ENCODE measurements at places on chromosomes 3 and 15. TPM values are rescaled to one million over a fixed set of nuclear protein-coding genes. Genes with fewer than 3 reads are reported as not detected.

The SKOR1 gene
- polyA plus RNA-seq: 20.1 TPM

The RGMA gene
- polyA plus RNA-seq: 356 TPM

DNA sequence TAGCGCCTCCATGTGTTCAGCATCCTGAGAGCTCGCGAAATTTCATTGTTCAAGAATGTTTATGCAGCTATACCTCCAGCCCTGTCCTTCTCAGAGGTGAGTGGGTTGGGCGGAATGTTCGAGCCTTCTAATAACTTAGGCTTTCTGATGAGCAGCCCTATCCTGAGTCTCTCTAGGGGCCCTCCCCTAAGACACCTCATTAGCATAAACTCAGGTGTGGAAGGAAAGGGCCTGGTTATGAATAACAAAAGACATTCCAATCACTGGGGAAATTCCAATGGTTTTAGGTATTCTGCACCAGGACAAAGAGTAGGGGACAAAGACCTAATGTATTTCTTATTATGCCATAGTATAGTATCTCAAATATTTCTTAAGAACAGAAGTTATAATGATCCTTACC is 138.1 kb upstream of the PDZRN3 start:
- no peak for DNase-seq

- DNase-seq: no peak
Measured at GRCh38 chr15:33720952-33721351, 247.3 kb upstream of the CHRM5 start.

DNA sequence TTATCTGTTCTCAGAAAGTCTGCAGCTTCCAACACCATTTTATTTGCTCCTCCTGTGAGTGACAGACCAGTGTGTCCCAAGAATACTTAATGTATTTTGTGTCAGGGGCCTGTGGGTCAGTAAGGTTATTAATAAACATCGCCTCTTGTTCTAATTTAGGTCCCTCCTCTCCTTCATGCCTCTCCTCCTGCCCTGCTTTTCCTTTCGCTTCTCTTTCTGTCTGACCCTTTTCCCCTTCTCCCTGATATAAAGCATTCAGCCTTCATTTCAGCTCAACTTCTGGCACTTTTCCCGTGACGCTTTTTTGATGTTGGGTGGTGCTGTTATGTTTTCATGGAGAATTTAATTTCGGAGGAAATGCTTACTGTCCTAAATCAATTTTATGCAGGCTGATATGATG is 29.7 kb upstream of the NR2F2 start:
- DNase-seq: no peak

The POLQ gene
- polyA plus RNA-seq: 2.6 TPM

DNA sequence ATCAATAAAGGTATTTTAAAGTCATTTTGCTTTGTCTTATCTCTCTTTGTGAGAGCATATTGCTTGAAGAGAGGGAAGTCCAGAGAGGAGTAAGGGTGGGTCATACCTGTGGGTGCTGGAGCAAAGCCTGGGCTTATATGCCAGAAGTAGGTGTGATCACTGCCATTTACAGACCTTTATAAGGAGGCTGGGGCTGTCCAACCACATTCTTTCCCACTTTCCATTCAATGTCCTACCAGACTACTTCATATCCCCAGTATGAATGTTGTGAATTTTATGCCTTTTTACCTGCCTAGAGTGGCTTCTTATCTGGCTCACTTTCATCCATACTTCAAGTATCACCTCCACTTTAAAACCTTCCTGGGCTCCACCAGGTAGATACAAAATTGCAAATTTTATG is 39.4 kb upstream of the ST6GAL1 start:
- no peak for DNase-seq

DNA sequence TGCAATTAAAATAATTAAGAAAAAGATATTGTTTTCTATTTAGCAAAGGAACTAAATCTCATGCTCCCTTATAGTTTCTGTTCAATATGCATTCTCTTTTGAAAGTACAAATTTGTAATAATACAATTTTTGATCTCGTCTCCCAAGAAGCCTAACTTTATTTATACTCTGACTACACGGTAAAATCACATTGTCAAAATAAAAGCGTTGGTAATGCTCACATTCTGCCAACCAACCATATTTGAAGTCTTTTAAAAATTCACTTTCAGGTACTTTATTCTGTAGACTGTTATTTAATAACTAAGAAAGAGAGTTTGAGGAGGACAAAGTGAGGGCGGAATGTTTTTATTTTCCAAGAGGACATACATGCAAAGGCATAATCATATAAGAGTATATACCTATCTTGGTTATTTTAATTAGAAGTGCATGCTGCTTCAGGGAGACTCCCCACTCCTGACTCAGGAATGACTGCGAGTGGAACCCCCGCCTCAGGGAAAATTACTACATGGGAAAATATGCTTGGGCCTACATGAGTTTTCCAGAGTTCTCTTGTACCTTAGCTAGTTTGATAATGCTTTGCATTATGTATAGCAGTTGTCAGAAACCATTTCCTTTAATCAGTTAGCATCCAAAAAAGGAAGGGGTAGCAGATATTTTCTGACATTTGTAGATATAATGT is 19.3 kb downstream of the MBNL1 start:
- no peak for DNase-seq

- no peak for DNase-seq
Measured at GRCh38 chr15:51697163-51697562, 15.9 kb downstream of the SCG3 start.

DNA sequence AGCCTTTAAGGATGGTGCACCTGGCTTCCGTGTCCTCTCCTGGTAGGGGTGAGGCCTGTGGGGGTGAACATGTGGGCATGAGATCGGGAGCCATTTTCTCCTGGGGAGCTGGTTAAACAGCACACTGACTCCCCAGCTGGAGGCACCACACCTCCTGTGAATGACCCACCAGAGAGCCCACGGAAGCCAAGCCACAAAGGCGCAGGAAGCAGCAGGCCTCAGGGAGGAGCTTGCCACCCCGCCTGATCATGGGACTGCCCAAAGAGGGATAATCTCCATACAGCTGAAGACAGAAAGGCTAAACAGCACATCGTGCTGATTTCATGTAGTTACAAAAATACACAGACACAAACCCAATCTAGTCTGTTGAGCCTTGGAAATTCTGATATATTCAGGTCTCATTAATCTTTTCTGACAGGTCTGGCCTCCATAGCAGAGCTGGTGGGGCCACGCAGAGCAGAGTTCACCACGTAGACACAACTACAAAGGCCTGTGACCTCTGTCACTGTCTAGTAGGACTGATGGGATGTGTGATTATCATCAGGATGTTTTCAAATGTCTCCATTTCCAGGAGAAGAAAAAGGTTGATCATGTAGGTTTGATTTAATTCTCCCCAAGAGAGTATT is 75.2 kb downstream of the DUT start:
- no peak for DNase-seq

GRCh38 chr3:37558580-37558979 is 303.1 kb upstream of the CTDSPL start:
- no peak for DNase-seq

- no peak for DNase-seq
Measured at GRCh38 chr15:49989498-49989897, 129.5 kb downstream of the ATP8B4 start.

GRCh38 chr15:44537735-44538240 is 841 bp downstream of the EIF3J start:
- DNase-seq: no peak

GRCh38 chr3:73055583-73055982 is 5.9 kb upstream of the EBLN2 start:
- DNase-seq: no peak

GRCh38 chr3:9168241-9168741 is 81.2 kb downstream of the SRGAP3 start:
- no peak for DNase-seq

DNA sequence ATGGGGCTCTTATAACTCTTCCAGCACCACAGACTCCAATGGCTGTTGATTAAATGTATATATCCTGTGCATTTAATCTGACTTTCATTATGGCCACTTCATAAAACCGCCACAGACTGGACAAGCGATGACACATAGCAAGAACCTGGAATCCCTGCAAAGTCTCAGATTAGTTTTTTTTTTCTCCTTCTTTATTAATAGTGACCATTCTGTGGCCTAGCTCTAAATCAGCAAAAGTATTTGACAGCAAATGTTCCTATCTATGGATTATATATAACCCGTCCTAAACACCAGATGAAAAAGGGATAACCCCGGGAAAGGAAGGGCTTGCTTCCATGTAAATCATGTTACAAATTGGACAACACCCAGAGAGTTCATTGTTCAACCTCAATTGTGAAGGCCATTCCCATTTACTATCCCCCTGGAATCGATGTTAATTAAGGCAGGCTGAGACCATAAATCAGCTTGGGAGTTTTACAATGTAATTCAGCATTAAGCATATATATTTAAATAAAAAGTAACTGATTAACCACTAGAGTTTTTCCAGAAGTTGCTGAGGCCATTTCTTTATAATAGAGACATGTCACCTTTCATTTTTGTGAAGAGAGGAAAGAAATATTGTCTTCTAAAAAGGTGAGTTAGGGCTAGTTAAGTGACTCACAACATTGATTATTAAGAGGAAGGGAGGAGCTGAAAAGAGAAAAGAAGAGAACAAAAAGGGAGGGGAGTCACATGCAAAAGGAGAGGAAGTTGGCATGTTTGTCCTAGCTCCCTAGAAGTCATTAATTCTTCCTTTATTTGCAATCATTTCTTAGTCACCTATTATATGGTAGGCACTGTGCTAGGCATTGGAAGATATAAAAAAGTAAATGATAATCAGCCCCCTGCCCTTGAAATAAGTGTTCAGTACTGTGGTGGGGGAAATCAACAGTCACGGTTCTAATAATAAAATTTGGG is 26.2 kb downstream of the ALDH1A2 start:
- DNase-seq: no peak

GRCh38 chr3:90241481-90241880 is 1134.1 kb downstream of the EPHA3 start:
- DNase-seq: no peak

- DNase-seq: no peak
Measured at GRCh38 chr15:33369941-33370622, 59.3 kb downstream of the RYR3 start.

DNA sequence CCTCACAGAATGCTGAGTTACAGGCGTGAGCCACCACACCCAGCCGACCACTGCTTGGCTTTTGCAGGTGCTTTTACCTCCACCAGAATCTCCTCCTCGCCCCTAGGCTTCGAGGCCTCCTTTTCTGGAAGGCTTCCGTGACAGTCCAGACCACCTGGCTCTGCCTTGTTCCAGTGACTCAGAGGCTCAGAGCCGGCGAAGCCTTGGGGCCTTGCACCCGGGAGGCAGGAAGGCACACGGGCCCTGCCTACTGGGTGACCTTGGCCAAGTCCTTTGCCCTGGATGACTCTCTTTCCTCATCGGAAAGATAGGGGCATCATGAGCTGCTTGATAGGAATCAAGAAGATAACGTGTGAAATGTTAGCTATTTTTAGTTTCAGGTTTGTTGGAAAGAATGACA is 31.3 kb upstream of the FURIN start:
- no peak for DNase-seq

The CACNA1D gene
- 29.6 TPM for polyA plus RNA-seq

The C3orf62 gene
- 12.6 TPM for polyA plus RNA-seq

The MUC13 gene
- not detected for polyA plus RNA-seq

DNA sequence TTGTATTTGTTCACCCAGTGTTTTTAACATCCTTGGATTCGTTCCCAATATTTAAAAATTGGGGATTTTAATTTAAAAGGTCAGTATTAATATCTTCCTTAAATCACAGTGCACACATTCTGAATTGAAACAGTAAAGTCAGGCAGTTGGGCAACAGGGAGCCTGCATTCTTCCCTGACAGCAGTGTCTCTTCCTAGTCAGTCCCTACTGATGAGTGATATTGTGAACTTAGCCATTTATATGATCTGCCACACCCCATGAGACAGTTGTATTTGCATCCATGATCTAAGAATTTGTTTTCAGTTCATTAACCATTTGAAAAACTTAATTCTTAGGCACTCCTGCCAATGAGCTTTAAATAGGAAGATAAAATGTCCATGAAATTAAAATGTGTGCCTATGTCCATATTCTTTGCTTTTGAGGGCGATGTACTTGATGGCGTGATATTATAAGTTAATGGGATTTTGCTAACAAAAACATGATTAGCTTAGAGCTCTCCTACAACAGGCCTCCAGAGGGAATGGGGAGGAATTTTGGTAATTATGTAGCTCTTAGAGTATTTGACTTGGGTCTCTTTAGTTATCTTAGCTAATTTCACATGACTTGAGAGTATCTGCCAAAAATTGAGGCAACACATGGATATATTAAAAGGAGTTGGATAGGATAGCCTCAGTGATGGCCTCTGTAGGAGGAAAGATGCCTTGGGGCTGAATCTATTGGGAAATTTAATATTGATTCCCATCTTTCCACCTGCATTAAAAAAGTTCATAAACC is 219.3 kb downstream of the PTPRG start:
- no peak for DNase-seq

DNA sequence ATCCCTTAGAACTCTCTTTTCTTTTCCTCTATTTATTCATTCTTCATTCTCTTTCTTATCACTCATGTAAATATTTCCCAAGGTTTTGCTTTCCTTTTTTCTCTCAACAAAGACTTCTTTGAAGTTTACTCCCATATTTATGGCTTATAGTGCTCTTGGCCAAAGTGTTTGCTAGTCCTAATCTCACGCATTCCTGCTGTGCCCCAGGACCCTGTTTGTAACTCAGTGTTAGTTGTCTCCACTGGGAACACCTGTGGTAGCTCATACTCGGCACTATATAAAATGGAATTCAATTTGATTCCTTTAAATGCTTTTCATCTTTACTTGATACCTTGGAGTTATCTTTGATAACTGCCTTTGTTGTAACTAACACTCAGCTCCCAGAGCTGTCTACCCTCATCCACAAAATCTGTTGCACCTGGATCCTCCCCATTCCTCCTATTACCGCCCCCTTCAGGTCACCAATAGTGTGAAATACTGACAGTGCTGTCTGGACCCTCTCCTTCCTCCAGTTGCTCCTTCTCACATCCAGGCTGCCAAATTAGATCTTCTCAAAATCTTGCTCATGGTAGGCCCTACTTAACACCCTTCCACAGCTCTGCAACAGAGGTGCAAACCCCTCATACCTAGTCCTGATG is 76.8 kb downstream of the TIGIT start:
- no peak for DNase-seq

The HRG gene
- not detected for polyA plus RNA-seq

- no peak for DNase-seq
Measured at GRCh38 chr3:50581459-50581842, 12.1 kb downstream of the HEMK1 start.

The DPPA2 gene
- polyA plus RNA-seq: not detected

DNA sequence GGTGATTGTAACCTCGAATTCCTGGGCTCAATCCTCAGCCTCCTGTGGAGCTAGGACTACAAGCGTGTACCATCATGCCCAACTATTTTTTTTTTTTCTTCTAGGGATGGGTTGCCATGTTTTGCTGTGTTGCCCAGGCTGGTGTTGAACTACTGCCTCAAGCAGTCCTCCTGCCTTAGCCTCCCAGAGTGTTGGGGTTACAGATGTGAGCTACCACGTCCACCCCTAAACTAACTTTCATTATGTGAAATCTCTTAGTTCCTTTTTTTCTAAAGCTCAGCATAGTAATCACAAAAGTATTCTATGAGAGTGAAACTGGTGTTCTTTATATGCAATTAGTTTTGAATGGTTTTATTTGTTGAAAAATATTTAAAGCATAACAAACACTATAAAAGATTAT is 92.1 kb downstream of the XRN1 start:
- DNase-seq: no peak

All from spinal cord (tissue), 10 donors.